ENCODE measurements at places on chromosomes 3 and 15. TPM values are rescaled to one million over a fixed set of nuclear protein-coding genes. Genes with fewer than 3 reads are reported as not detected.

The TRPM1 gene
- 0.25 TPM for total RNA-seq

The PLSCR2 gene
- not detected for total RNA-seq

The ATP2B2 gene
- not detected for total RNA-seq

The CFAP100 gene
- total RNA-seq: not detected

The TMC3 gene
- not detected for total RNA-seq

The MEIS2 gene
- total RNA-seq: 53.1 TPM

The JMJD7 gene
- total RNA-seq: 6.1 TPM

The TNNC1 gene
- total RNA-seq: 0.18 TPM

The PPARG gene
- total RNA-seq: 6.1 TPM

The CYFIP1 gene
- total RNA-seq: 119 TPM

The CHRNB4 gene
- total RNA-seq: not detected

The CERS3 gene
- total RNA-seq: not detected

The MGLL gene
- 92.3 TPM for total RNA-seq

The GPR176 gene
- total RNA-seq: 84.3 TPM

The CLEC3B gene
- 0.11 TPM for total RNA-seq

The ZNF385D gene
- total RNA-seq: 0.79 TPM

The IQCF5 gene
- total RNA-seq: not detected

The AMOTL2 gene
- total RNA-seq: 85.1 TPM

The TGM4 gene
- total RNA-seq: 0.26 TPM

The APBA2 gene
- 42.1 TPM for total RNA-seq

The CPN2 gene
- total RNA-seq: not detected

The PLS1 gene
- total RNA-seq: 3.4 TPM

The AGBL1 gene
- total RNA-seq: not detected

The GP9 gene
- not detected for total RNA-seq

The EPHB1 gene
- total RNA-seq: 0.78 TPM

The STAG1 gene
- 48.2 TPM for total RNA-seq

The RETNLB gene
- not detected for total RNA-seq

The RAB8B gene
- 72.0 TPM for total RNA-seq

The GOLGA8O gene
- total RNA-seq: 0.20 TPM

The CCR9 gene
- total RNA-seq: not detected

The CTXN2 gene
- total RNA-seq: under 0.01 TPM

The ADCY5 gene
- 0.07 TPM for total RNA-seq

The KNG1 gene
- total RNA-seq: not detected

The TMIE gene
- 0.46 TPM for total RNA-seq

The HGD gene
- not detected for total RNA-seq

The PSTPIP1 gene
- total RNA-seq: 1.0 TPM

The CFAP20DC gene
- total RNA-seq: 2.3 TPM

The PLA1A gene
- total RNA-seq: 0.92 TPM

The NFKBIZ gene
- total RNA-seq: 22.4 TPM

The GOLGA6L7 gene
- not detected for total RNA-seq

The EHD4 gene
- 190 TPM for total RNA-seq

The ST8SIA2 gene
- not detected for total RNA-seq

The PRR23E gene
- not detected for total RNA-seq

The CACNA2D3 gene
- total RNA-seq: not detected

The LRRIQ4 gene
- total RNA-seq: 0.07 TPM

The ITIH1 gene
- total RNA-seq: not detected

The C3orf20 gene
- not detected for total RNA-seq

The VEPH1 gene
- total RNA-seq: 261 TPM
